Mammary epithelial cell (primary cell): ENCODE measurements at places on chromosomes 6 and 20.
A peak's percentile ranks its signal among the peaks of the same experiment; 100 is the strongest.

- no peak for DNase-seq
Measured at GRCh38 chr6:703552-703951, 10.6 kb upstream of the EXOC2 start.

DNA sequence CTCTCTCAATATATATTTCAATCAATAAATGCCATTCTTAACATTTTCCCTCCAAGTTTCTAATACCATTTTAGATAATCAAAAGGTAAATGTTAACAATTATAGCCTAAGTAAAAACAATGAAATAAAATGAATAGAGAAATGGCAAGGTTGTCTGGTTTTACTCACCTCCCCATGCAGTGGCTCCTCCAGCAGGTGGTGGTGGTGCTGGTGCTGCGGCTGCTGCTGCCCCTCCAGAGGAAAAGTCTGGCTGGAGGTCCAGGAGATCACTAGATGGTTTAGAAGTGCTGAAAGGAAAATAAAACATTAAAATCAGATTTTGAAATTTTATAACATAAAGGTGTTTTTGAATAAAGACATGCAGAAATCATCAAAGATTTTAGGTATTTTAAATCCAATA is 93.2 kb downstream of the PRSS35 start:
- no peak for DNase-seq

GRCh38 chr6:70107852-70108629 is 194.8 kb downstream of the COL9A1 start:
- peak; percentile 8 for DNase-seq

DNA sequence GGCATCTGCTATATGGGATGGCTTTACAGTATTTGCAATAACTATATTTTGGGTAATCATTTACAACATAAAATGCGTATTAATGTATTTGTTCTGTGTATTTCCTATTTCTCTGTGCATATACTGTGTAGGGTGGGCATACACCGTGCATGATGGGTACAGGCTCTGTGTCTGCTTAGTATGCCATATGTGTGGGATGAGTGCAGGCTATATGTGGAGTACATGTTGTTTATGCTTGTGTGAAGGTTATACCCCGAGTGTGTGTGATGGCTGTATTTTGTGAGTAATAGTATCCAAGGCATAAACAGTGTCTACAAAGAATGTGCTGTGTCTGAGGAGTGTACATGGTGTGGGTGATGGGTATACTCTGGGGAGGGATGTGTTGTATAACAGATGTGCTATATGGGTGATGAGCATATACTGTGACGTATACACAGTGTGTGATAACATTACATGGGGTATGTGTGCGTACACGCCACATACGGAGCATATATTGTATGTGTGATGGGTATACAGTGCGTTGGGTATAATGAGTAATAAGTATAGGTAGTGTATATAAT is 52.7 kb downstream of the CPXM1 start:
- DNase-seq: no peak

DNA sequence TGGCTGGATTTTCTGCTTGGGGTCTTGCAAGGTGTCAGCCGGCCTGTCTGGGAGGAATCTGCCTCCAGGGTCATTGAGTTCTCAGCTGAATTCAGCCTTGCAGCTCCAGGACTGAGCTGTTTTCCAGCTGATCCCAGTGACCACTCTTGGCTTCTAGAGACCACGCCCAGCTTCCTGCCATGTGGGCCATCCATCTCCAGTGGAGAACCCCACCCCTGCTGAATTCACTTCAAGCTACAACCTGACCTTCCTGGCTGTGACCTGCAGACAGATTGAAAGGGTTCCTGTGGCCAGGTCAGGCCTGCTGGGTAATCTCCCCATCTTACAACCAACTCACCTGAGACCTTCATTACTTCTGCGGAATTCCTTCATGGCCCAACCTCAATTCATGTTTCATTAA is 26.5 kb upstream of the SYNDIG1 start:
- no peak for DNase-seq

- DNase-seq: no peak
Measured at GRCh38 chr20:18611492-18611891, 23.6 kb downstream of the DTD1 start.

- DNase-seq: no peak
Measured at GRCh38 chr6:109242029-109242428, 140.2 kb downstream of the CD164 start.

DNA sequence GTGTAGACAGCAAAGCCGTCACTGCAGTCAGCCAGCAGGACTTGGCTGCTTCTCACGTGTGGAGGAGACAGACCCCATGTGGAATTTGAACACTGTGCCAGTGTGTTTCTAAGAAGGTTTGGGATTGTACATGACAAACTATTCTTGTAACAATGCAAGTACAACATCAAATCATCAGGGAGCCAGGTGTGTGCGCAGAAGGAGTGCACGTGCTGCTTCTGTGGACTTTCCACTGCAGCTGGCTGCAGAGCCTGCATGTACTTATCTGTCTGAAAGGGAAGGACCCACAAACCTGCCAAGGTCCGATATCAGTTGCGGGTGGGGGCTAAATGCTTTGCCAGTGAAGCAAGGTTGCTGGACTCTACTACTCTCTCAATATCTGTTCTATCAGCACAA is 211.6 kb downstream of the WDR27 start:
- DNase-seq: no peak

GRCh38 chr6:165245287-165245686 is 64.1 kb downstream of the C6orf118 start:
- DNase-seq: no peak

DNA sequence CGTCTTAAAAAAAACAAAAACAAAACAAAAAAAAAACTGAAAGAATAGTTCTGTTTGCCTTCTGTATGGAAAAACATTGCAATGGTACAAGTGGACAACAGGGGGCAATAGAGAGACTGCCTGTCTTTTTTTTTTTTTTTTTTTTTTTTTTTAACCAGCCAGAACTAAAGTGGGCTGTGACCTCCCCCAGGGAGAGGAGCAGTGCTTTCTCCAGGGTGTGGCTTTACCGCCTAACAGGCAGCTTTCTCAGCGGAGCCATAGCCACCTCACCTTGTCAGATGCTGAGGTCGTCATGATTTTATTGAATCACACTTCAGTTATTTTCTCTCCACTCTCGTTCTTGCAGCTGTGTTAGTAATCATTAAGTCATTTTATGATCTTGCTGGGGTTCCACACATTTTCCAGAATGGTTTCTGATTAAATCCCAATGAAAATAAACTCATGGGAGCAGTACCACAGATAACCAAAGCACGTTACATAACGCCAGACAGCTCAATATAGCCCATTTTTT is 78.4 kb downstream of the GMPR start:
- DNase-seq: peak; percentile 60

DNA sequence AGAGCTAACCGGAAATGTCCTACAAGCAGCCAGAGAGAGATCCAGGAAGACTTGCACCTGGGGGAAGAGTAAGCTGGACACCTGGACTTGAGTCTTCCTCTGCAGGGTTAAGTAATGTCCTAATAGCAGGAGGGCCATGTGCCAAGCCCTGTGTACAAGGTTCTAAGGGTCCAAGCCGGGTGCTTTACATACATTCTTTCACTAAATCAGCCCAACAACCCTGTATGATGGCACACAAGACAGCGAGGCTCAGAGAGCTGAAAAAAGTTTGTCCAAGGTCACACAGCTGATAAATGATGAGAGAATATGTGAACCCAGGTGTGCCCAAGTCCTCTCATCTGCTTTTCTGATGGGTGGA is 215.1 kb upstream of the CDYL start:
- DNase-seq: no peak

- peak; percentile 16 for DNase-seq
Measured at GRCh38 chr20:49850463-49851230, 38.0 kb downstream of the SLC9A8 start.

DNA sequence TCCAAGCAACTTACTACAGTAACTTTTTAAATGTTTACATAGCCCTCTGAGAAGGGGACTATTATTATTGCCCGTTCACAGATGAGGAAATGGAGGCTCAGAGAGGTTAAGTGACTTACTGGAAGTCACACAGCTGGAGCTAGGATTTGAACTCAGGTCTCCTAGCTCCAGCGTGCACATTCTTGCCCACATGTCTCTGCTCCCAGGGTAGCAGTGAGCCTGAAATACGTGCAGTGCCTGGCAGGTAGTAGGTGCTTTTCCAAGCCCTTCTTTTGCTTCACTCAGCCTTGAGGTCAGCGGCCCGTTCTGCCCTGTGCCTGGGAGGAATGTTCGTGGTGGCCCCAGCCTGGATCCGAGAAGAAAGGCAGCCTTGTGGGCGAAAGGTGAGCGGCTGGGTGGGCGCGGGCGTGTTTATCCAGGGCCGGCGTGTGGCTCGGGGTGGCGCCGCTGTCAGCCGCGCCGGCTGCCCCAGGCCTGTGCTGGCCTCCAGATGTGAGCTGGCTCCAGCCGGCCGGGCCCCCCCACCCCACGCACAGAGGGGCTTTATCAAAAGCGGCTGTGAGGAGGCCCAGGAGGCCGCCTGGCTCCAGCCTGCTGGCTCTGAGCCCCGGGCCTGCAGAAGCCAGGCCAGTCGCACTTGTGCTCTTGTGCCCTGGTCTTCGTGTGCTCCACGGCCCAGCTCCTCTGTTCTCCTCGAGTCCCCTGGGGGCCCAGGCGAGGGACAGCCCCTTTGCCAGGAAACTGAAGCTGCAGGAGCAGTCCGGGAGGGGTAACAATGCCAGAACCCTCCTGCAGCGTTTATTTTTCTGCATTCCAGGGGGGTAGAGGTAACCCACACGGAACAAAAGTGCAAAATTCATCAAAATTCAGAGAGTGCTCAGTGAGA is 58.1 kb downstream of the UBE2V1 start:
- no peak for DNase-seq

- peak; percentile 77 for DNase-seq
Measured at GRCh38 chr6:12490904-12491571, 200.9 kb downstream of the EDN1 start.

DNA sequence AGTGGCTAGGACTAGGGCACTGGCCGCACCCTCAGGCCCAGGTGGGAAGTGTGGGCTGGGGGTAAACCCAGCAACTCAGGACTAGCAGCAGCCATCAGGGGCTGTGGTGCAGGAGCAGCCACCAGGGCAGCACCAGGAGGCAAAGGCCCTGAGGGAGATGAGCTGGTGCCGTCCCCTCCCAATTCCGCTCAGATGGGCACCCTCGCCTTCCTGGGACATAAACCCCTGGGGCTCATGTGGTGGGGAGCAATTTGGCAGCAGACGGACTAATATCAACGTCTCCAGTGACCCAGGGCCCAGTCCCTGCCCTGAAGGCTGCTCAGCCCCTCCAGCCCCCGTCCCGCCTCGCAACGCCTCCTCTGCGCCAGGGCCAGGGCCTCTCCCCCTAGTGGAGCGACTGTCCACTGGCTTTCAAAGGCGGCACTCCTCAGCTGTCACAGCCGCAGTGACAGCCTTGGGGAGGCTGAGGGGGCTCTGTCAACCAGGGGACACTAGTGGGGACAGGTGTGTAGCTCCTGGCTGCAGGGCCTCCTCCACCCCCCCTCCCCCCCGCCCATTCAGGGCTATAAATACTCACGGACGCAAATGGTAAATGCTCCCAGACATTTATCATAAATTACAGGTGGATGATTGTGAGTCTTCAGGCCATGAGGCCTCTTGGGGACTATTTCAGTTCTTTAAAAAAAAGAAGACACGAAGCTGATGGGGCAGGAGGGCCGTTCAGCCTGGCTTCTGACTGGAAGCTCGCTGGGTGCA is 349.9 kb downstream of the ZFAND3 start:
- no peak for DNase-seq

GRCh38 chr20:53870426-53871315 is 199.7 kb downstream of the BCAS1 start:
- DNase-seq: no peak

DNA sequence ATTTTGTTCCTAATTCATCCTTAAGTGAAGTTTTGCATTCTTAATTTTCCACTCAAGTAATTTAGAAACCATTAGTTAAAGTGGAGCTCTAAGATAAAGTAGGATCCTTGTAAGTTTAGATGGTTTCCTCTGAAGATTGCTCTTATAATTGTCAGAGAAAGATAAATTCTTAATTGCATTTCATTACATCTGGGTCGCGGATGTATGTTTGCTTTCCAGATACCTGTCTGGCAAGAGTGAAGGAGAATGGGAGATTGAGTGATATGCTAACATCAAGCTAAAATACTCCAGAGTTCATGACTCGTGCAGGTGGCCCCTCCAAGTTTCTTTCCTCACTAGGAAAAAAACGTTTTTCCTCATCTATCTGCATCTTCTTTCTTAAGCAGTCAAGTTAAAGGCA is 361.8 kb downstream of the DOK5 start:
- DNase-seq: no peak

DNA sequence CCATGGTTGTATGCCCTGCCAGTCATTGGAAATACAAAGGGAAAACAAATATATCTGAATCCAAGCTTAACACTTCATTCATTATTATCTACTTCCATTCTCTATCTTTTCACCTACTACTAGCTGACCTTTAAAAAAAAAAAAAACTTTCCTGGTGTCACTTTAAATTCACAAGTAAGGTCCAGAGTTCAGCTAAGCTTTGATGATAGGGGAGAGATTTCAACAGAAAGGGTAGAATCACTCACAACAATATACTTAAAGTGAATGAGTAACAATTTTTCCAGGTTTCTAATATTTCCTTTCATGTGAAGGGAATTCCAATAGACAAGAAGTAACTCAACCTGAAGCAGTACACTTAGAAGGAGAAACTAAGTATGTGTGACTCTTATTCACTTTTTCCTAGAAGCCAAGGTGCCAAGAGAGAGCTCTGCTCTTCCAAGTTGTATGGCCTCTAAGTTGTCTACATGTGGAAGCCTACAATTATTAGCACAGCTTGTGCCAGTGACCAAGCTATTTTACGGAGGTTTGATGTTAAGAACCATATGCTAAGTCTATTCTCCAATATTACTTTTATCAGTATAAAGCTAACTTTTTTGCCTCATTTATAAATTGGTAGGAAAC is 371.7 kb downstream of the TENT5A start:
- no peak for DNase-seq

- no peak for DNase-seq
Measured at GRCh38 chr20:21682521-21682954, 22.9 kb upstream of the PAX1 start.

DNA sequence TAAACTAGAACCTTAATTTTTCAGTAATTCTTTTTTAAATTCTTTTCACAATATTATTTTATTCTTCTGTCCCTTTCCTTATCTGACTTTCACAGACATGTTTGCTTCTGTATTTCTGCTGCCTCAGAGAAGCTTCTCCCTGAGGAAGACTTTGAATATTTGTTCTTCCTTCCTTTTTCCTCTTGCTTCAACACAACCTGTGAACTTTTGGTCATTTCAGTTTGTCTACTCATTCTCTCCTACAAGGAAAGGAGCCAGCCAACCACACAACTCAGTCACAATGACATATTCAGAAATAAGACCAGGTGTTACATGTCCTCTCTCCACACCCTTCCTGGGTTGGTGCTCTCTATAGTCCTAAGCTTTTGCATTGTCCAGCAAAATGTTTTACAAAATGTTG is 310.4 kb downstream of the TFAP2B start:
- no peak for DNase-seq

GRCh38 chr6:34273242-34273805 is 24.5 kb upstream of the SMIM29 start:
- DNase-seq: no peak

- DNase-seq: no peak
Measured at GRCh38 chr20:35560105-35560511, 18.2 kb downstream of the ERGIC3 start.

- no peak for DNase-seq
Measured at GRCh38 chr6:15892369-15892768, 229.5 kb upstream of the DTNBP1 start.

- DNase-seq: peak; percentile 20
Measured at GRCh38 chr6:162090734-162091133, 636.8 kb downstream of the PRKN start.
